Dermis blood vessel endothelial cell (primary cell): ENCODE measurements at places on chromosomes 7 and 10. TPM values are rescaled to one million over a fixed set of nuclear protein-coding genes. Genes with fewer than 3 reads are reported as not detected.

DNA sequence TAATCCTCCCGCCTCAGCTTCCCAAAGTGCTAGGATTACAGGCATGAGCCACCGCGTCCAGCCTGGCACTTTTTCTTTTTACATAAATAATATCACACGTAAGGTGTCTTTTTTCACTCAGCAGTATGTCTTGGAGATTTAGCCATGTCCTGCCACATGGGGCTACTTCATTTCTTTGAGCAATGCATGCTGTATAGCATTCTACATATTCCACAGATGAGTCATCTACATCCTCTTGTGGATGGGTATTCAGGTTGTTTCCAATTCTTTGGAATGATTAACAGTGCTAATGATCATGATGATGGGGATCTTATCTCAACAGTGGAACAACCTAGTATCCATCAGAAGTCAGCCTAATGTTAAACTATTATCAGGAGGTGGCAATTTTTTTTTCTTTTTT lies 50.8 kb downstream of the ZNF503 start:
- peak; percentile 4 for DNase-seq

GRCh38 chr10:84076540-84077195 lies 62.6 kb upstream of the GHITM start:
- peak; percentile 3 for DNase-seq

GRCh38 chr7:147432079-147432478 lies 1158.5 kb upstream of the C7orf33 start:
- no peak for DNase-seq

Gene ACADSB
- 3.7 and 7.5 TPM in 2 replicates for total RNA-seq

Gene NPFFR1
- total RNA-seq, result not detected in 2 replicates
